Suppressor macrophage treated with lipopolysaccharide for 4 hours (primary cell): ENCODE measurements at places on chromosomes 12 and 14.

GRCh38 chr14:61177279-61178225 is 103.6 kb downstream of the TMEM30B start:
- DNase-seq: peak; percentile 14

DNA sequence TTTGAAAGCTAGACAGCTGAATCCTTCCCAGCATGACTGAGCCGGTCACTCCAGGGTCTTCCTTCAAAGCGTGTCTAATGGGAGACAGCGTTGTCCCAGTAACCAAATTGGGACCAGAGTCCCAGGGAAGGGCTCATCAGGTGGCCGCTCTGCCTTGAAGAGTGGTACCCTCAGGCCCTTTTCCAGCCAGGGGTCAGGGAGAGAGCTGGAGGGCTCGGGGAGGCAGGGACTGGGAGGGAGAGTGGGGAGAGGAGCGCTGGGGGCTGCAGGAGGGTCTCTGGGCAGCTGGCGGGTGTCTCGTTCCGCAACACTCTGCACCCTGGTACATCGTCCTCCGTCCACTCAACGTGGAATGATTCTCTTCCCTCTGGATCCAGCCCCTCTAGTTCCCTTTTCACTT is 1.6 kb upstream of the RTL1 start:
- DNase-seq: no peak

- no peak for DNase-seq
These were observed 9.8 kb upstream of the SSTR1 start for GRCh38 chr14:38197784-38198335.

DNA sequence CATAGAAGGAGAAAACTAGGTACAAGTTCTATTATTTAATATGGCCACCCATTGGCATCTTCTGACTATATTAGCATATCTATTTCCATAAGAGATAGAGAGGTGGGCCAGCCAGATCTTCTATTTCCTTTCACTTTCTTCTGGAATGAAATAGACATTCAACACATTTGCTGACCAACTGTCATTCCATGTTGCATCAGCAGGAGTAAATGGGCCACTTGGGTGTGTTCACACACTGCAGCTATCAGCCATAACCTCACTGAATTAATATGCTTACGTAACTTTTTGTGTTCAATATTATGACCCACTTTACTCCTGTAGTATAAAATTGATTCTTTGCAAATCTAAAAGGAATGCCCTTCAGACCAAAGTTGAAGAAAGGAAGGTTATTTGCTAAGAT is 106.2 kb upstream of the LGR5 start:
- no peak for DNase-seq

- DNase-seq: no peak
These were observed 124.4 kb downstream of the SLC15A5 start for GRCh38 chr12:16152885-16153673.

DNA sequence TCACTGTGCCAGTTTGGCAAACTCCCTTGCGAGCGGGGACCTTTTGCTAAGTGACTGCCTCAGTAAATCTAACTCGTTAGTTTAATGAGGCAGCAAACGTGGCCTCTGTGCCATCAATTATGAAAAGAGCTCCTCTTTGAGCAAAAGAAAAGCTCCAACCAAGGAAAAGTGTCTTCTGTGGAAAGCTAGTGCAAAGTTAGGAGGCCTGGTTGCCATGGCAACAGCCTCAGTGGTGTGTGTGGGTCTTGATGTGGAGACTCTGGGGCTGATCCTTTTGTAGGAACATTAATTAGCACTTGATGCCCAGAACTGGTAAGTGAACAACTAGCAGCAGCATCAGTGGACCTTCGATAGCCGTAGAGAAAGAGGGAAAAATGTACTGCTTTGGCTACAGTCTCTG is 145.7 kb downstream of the CHST11 start:
- DNase-seq: no peak

DNA sequence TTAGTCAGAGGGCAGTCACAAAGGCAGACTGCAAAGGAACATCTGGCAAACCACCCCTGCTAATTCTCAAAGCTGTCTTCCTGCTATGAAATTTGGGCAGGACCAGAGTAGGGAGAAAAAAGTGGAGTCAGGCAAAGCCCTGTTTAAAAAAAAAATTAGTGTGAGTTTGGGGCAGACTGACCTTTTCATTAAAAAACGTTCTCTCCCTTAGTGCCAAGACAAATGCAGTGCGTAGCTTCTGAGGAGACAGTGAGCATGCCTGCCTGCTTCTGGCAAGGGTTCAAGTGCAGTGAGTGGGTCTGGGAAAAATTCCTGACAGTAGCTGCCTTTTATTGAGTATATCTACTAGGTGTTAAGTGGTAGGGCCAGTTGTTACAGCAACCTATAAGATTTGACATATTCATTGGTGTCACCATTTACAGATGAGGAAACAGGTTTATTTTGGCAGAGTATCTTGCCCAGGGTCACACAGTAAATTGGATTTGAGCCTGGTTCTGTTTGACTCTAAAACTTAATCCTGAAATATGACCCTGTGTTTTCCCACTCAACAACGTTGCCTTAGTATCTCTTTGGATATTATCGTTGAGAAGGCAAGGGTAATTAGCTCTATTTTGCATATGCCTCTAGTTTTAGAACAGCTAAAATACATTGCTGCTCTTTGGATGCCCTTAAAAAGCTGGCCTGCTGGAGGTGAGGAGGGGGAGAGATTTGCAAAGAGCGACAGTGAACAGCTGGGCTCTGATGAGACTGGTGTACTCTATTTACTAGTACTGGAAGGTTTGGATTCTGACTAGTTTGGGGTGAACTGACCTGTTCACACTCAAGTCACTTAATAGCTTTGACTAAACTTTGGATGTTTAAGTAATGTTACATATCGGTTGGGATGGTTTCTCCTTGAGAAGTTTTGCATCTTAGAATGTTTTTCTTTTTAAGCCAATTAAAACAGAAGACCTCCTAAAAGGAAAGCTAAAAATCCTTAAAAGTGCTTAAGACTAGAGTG is 72.8 kb downstream of the PAPOLA start:
- no peak for DNase-seq

GRCh38 chr14:58191763-58192601 is 8.0 kb upstream of the ACTR10 start:
- no peak for DNase-seq

- no peak for DNase-seq
These were observed 17.1 kb upstream of the PAWR start for GRCh38 chr12:79707830-79708229.

DNA sequence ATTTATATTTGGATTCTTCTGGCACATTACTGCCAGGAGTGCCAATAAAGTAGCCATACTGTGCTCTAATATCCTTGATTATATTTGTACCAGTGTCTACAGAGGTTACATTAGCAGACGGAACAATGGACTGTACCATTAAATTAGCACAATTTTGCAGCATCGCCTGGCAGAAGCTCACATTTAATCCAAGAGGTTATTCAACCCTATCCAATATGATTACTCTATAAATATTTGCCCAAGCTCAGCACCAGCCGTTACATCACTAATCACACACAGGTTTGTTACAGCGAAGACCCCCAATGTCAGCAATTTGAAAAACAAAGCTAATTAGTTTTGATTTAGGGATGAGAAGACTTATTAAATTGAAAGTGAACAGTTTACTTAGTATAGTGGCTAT is 16.9 kb upstream of the MGST1 start:
- no peak for DNase-seq

DNA sequence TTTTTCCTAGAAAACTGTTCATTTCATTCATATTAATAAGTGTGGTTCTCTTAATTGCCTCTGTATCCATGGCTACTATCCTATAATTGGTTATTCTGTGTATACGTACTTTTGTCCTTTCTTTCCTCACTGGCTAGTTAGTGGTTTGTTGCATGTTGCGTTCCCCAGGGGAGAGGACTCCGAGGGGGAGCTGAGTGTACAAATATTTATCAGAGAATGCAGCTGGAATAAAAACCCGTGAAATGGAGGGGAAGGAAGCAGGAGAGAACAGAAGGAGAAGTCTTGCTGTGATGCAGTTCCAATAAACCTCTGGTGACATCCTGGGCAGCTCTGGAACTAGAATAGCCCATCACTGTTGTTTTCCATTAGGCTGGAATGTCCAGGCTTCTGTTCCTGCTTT is 117.1 kb upstream of the RGS6 start:
- no peak for DNase-seq

DNA sequence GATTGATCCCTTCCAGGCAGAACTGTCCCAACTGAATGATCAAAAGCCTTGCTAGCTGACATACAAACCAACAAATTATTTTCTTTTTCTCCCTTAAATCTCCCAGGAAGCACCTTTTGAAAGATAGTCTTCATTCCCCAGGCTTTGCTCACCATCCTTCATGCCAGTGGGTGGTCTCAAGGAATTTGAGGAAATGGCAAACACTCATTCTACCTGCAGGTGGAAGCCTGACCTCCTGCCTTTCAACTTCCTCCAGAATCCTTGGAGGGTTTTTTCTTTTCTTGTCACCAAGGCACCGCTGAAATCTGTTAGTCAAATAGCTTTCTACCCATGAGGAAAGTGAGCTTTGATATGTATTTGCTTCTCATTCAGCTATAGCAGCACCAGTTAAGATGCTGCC is 128.5 kb downstream of the WIF1 start:
- DNase-seq: no peak

DNA sequence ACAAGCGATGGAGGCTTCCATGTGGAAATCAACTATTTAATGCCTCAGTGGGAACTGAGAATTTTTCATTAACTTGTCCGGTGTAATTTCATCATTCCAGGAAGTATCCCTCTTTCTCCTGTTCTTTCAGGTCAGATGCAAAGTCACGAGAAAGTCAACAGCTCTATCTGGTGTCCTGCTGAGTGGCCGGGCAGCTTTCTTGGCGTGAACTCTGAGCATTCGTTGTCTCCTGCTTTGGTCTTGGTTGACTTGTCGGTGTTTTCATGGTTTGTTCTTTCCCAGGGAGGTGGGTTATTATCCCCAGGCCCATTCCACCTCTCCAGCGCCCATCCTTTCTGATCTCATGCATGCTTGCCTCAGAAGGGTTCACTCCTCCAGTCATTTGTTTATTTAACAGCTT is 149.1 kb downstream of the GLT1D1 start:
- no peak for DNase-seq

- DNase-seq: no peak
These were observed 41.9 kb upstream of the PLEKHG6 start for GRCh38 chr12:6268484-6269157.

DNA sequence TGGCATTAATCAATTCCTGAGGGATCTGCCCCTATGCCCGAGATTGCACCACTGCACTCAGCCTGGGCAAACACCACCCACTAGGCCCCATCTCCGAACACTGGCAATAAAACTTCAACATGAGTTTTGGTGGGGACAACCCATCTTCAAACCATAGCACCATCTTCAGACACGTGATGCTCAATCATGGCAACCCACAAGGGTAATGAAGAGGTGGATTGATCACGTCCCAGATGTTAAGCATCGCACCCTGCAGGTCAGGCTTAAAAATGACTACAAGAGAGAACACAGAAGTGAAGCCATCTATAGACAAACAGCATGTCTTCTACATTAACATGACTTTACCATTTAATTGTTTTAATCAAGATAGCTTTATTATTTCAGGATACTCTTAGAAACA is 42.8 kb upstream of the DDHD1 start:
- DNase-seq: no peak

- peak; percentile 21 for DNase-seq
These were observed 822 bp upstream of the POU6F1 start for GRCh38 chr12:51218607-51219161.

DNA sequence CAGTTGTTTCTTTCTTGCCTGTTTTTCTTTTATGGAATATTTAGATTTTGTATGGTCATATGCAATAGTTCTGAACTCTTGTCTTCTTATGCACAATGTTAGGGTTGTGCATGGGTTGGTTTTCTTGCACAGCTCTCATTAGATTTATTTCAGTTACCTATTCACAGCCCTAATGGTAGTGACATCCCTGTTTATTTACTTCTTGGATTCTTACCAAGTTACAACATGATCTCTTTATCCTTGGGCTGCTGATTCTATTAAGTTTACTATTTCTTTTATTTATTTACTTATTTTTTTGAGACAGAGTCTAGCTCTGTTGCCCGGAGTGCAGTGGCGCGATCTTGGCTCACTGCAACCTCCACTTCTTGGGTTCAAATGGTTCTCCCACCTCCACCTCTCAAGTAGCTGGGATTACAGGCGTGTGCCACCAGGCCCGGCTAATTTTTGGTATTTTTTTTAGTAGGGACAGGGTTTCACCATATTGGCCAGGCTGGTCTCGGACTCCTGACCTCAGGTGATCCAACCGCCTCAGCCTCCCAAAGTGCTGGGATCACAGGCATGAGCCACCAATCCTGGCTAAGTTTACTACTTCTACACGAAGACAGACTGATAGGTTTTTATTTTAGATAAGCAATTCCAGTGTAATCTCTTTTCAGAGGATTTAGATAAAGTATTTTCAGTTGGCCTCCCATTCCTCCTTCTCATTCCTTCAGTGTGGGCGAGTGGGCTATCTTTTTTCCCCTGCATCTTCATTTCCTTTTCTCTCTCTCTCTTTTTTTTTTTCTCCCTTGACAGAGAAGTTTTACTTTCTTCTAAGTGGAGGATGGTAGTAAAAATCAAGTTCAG is 395.1 kb upstream of the RGS6 start:
- DNase-seq: no peak

DNA sequence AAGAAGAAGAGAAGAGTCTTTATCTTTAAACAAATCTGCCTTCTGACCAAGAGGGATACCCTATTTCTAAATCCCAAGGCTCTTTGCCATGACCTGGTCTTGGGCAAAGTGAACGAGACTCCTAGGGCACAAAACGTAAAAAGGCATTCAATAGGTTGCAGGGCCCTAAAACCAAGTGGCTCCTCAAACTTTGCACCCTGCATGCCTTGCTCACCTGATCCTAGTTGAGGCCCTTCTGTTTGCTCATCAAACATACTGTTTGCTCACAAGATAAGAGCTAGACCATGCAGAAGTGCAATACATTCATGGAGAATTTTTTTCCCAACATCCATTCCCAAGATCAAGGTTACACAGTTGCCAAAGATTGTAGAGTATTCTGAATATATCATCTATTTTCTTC is 7.9 kb upstream of the PRH1 start:
- DNase-seq: no peak

DNA sequence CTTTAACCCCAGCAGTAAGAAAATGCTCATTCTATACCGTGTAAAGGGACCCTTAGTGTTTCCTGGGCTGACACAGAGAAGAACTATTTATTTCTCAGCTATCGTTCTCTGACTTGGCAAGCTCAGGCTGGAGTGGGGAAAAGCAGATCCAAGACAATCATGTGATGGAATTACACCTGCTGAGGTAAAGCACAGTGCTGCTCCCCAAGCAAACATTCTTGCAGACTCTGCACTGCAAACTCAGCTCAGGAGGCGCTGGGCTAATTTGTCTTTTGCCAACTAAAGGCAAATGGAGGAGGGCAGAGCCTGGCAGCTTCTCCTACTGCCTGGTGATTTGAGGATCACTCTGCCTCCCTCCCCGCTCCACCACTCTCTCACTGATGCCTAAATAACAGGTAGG is 57.8 kb upstream of the FUT8 start:
- DNase-seq: no peak

DNA sequence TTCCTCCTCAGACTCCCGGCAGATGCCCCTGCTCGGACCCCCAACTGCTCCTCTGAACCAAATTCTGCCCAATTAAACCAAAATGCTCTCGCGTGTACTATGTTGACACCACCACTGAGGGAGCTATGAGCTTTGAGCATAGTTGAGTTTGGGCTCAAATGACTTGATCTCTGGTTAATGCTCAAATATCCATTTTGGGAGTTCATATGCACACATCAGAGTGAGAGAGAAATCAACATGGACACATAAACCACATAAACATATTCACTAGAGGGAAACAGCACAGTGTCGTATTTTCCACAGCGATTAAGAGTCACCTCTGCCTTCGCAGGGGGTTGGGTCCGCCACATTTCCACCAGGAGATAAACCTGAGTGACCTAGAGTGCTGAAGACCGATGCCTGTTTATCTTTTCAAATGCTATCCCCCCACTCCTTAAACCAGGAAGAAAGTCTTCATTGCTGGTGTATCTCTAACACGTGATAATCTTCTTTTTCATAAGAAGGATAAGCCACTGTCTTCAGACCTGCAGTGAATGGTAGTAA is 59.4 kb upstream of the FOXN3 start:
- no peak for DNase-seq
